ENCODE measurements at places on chromosomes 13 and 19.

- DNase-seq, result no peak
Measured at GRCh38 chr19:2233601-2234280, 2.4 kb downstream of the PLEKHJ1 start.

- DNase-seq, result no peak
Measured at GRCh38 chr13:100211016-100211710, 122.3 kb downstream of the PCCA start.

GRCh38 chr19:29520390-29520789, 5.4 kb upstream of the VSTM2B start:
- no peak for DNase-seq

GRCh38 chr19:50690439-50690838, 29.2 kb downstream of the SHANK1 start:
- no peak for DNase-seq

DNA sequence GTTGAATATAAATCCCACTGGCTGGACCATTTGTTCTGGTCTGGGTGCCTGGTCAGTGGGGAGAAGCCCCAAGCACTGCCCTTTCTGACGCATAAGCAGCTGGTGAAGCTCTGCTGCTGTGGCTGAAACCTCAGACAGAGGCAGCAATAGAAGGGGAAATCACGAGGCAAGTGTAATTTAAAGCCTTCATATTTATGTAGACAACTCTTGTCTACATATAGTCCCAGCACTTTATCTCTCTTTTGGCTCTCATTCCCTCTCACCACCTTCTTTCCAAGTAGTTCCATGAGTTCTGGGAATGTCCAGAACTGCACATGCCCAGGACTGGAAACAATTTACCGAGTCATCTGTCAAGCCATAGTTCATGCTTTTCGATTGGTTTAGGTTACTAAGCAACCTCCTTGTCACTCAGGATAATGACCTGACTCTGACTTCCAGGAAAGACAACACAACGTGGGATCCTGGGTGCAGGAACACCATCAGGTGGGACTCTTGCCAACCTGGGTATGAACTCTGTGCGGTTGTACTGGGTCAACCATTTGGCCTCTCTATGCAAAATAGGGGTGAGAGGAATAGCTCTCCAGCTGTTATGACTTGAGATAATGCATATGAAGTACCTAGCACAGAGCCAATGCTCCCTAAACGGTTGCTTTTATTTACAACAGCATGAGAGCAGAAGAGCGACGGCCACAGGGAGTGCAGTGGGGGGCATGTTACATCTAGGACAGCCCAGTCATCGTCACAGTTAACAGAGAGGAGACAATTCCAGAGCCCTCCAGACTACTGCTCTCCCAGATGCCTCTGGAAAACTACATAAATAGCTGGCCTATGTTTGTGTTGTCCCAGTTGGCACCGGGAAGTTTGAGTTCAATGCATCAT, 321.9 kb downstream of the FOXO1 start:
- no peak for DNase-seq

DNA sequence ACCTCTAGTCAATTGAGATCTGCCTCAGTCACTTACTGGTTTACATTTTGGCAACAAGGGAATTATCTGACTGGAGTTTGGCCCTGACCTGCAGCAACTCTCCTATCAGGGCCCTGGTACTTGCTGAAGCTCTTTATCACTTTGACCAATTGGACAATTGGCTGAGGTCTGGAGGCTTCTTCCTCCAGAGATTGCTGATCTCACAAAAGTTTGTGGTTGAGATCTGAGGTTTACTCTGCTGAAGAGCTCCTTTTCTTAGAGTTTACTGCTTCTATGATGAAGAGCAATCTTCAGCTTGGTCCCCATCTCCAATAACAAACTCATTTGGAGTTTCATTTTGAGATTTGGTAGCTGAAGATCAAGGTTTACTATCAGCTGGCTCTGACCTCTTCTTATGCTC, 276.9 kb upstream of the SGCG start:
- DNase-seq, result no peak
